Spleen (tissue), 13 donors: ENCODE measurements at places on chromosomes 3 and 15. TPM values are rescaled to one million over a fixed set of nuclear protein-coding genes. Genes with fewer than 3 reads are reported as not detected.

CORO2B gene
- total RNA-seq, result 6.1 TPM

SH2D7 gene
- not detected for total RNA-seq

LSMEM2 gene
- total RNA-seq, result not detected

CNTN4 gene
- 1.7 TPM for total RNA-seq

STAB1 gene
- 406 TPM for total RNA-seq

BAHD1 gene
- 23.6 TPM for total RNA-seq

FGD5 gene
- total RNA-seq, result 145 TPM

CRABP1 gene
- total RNA-seq, result 39.3 TPM

CD200 gene
- 6.2 TPM for total RNA-seq

GP9 gene
- 8.0 TPM for total RNA-seq

PCOLCE2 gene
- total RNA-seq, result 1.8 TPM

A4GNT gene
- not detected for total RNA-seq

DNA sequence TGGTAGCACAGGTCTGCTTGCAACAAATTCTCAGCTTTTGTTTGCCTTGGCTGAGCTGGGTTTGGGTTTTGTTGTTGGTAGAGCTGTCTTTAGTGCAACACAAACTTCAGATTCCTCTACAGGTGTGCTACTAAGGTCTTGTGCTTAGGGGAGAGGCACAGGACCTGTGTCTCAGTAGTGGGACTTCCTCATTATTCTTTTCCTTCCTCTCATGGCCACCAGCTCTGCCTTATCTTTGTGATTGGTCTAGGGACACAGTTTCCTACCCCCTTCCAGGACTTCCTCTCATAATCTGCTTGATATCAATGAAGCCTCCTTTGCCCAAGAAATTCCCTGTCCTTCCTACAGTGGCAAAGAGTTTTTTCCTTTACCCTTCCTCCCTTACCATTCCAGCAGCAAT lies 24.9 kb upstream of the DNAAF4 start:
- DNase-seq, result no peak

DNA sequence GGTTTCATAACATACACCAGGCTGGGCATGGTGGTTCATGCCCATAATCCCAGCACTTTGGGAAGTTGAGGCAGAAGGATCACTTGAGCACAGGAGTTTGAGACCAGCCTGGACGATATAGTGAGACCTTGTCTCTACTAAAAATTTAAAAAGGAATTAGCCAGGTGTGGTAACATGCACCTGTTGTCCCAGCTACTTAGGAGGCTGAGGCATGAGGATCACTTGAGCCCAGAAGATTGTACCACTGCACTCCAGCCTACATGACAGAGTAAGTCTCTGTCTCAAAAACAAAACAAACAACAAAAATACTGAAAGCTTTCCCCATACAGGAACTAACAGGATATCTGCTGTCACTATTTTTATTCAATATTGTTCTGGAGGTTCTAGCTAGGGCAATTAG lies 20.9 kb downstream of the GREM1 start:
- no peak for DNase-seq

DNA sequence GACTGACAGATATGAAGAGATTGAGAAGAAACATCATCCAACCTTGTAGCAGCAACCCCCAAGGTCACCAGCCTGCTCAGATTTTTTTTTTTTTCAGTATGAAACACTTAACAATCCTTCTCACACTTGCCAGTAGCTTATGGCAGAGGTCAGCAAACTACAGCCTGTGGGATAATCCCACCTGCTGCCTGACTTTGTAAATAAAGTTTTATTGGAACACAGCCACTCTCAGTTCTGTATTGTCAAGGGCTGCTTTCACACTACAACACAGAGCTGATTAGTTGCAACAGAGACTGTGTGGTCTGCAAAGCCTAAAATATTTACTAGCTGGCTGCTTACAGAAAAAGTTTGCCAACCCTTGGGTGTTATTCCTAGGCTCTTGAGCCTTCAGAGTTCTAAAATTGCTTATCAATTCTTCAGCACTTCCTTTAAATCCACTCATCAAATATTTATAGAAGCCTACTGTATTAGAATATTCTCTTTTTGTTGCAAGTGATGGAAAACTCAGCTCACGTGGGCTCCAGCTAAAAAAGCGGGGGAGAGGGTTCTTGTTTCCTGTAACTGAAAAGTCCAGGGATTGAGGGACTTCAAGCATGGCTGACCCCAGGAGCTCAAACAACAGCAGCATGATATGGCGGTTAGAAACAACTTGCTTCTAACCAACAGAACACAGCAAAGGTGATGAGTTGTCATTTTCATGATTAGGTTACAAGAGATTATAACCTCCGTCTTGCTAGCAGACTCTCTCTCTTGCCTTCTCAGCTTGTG lies 246.1 kb downstream of the SHQ1 start:
- no peak for DNase-seq

GRCh38 chr15:41847206-41847605 lies 8.6 kb downstream of the PLA2G4B start:
- DNase-seq, result no peak

GRCh38 chr15:99732124-99732750 lies 1.0 kb downstream of the LYSMD4 start:
- DNase-seq, result no peak

DNA sequence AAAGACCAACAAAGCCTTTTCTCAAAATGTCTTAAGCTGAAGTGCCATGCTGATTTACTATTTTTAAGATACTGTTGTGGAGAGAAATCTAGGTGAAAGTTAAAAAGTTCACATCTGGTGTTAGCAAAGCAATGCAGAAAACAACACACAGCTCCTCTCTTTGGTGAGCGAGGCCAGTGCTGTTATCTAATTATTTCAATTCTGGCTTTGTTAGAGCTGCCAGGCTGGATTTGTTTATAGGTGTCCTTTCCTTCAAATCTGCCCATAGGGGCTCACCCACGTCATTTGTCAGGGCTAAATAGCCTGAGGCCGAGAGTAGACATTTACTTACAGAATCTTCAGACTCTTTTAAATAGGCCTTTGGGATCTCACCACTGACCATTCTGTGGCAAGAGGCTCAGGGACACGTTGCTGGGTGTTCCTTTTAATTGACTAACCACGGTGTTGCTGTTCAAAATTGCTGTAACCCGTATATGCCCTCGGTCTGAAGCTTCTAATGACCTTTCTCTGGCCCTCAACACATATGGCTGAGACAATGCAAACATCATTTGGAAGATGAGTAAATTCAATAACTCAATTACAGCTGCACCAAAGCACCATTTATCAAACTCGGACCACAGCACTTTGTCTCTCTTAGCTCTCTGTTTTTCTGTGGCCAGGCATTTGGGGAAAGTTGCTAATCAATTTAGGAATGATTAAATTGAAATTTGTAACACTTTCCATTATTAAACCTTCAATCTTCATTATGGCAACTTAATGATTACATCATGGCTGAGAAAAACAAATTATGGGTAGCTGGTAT lies 152.6 kb downstream of the PDZRN3 start:
- DNase-seq, result no peak

- no peak for DNase-seq
Measured at GRCh38 chr3:17740721-17741141, 1.7 kb downstream of the TBC1D5 start.

GRCh38 chr3:156483426-156483825 lies 71.5 kb downstream of the SSR3 start:
- no peak for DNase-seq

GRCh38 chr3:197700095-197700494 lies 36.6 kb downstream of the RUBCN start:
- no peak for DNase-seq

- no peak for DNase-seq
Measured at GRCh38 chr3:81393251-81393650, 368.2 kb downstream of the GBE1 start.

GRCh38 chr3:107493134-107493533 lies 29.6 kb upstream of the BBX start:
- DNase-seq, result no peak

GRCh38 chr3:75242012-75242735 lies 422.0 kb upstream of the FRG2C start:
- DNase-seq, result no peak

GRCh38 chr15:22887157-22887951 lies 48.9 kb downstream of the NIPA2 start:
- DNase-seq, result no peak

DNA sequence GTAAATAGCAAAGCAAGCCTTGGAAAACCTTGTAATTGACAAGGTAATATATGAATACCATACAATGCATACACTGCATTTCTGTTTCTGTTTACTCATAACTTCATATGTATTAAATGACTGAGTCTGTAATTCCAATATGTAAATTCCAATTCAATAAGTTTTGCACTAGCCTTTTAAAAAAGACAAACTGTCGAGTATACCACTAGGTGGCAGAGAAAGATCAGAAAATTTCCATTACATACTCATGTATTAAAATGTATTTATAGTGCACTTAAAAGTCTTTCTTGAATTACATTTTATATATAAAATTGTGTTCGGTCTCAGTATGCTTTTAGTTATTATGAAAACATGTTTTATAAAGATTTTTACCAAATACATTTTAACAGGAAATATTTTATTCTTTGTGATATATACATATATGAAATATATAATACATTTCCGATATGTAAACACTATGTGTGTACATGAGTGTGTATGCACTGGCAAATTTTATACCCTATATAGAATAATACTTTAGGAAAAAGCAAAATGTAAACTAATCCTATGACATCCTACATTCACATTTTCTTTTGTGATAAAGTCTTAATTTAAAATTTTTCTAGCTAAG lies 216.8 kb downstream of the VGLL3 start:
- no peak for DNase-seq

- no peak for DNase-seq
Measured at GRCh38 chr3:144073698-144074097, 102.1 kb downstream of the DIPK2A start.

- no peak for DNase-seq
Measured at GRCh38 chr15:64324165-64324877, 31.7 kb downstream of the CSNK1G1 start.

GRCh38 chr3:177013681-177014280 lies 183.5 kb downstream of the TBL1XR1 start:
- DNase-seq, result no peak

DNA sequence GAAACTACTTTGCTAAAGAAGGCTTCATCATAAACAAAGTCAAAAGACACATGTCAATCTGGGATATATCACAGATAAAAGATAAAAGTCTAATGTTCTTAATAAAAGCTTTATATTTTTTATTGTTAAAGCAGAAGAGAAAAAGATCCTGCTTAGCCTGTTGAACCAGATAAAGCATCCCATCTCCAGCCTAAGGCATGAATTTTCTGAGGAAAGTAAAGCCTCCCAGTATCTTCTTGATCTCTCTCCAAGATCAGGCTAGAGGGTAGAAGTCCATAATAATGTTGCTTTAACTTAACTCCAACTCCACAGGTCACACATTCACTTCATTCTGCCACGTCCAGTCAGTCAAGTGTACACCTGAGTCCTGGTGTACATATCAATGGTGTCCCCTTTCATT lies 14.2 kb downstream of the ARL14 start:
- DNase-seq, result no peak

DNA sequence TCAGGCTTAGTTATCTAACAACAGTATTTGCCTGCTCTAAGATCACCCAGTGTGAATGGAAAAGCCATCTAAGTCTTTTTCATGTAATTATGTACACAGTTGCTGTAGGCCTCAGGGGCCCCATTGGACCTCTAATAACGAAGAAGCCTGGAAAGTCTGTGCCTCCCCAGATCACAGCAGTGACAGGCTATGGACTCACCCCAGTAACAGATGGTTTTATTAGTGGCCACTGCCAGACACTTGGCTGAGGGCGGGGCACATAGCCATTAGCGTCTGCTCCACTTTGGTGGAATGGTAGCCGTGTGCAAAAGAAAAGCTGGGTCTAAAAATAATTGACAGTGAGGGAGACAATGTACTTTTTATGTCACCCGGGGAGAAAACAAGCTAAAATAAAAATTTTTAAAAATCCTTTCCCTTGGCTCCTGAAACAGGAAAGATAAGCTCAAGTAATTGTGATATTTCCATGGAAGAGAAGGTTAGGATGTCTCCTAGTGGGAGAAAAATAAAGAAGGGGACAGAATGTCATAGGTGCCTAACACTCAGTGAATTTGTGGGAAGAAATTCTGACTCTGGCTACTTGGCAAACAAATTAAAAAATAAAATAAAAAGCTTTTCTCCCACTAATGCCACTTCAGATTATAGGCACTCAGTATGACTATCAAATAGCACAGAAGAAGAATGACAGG lies 44.3 kb upstream of the ZNF385D start:
- no peak for DNase-seq

- DNase-seq, result no peak
Measured at GRCh38 chr3:193134856-193135255, 106.2 kb upstream of the PLAAT1 start.

- DNase-seq, result no peak
Measured at GRCh38 chr3:32175607-32176197, 62.8 kb upstream of the CMTM8 start.

GRCh38 chr3:113304102-113304501 lies 92.7 kb downstream of the BOC start:
- DNase-seq, result no peak

- no peak for DNase-seq
Measured at GRCh38 chr3:60652829-60653228, 598.4 kb downstream of the FHIT start.

DNA sequence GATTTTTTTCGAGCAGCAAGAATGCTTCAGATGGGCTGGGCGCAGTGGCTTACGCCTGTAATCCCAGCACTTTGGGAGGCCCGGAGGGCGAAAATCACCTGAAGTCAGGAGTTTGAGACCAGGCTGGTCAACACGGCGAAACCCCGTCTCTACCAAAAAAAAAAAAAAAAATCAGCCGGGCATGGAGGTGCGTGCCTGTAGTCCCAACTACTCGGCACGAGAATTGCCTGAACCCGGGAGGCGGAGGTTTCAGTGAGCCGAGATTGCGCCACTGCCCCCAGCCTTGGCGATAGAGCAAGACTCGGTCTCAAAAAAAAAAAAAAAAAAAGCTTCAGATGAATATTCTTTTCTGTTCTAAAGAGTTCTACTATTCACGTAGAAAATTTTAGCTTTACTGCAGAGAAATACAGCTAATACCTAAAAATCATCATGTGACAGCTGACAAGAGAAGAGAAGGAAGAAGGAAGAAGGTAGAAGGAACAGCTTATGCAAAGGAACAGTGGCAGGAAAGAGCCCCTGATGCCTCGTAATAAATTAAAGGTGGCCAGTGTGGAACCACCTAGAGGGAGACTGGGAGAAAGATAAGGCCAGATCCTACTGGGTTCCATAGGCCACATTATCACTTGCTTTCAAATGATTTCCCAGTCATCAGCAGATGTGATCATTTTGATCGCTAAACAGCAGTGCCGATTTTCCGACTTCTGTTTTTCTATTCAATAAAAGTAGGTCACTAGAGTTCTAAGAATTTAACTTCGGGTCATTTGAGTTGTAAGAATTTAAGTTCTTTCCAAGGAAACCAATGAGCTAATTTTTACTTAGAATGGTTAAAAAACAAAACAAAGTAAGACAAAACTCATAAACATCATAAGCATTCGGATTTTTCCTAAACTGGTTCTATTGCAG lies 1.5 kb downstream of the CMTM6 start:
- peak; percentile 85 for DNase-seq
